ENCODE measurements at places on chromosomes 11 and 22.

DNA sequence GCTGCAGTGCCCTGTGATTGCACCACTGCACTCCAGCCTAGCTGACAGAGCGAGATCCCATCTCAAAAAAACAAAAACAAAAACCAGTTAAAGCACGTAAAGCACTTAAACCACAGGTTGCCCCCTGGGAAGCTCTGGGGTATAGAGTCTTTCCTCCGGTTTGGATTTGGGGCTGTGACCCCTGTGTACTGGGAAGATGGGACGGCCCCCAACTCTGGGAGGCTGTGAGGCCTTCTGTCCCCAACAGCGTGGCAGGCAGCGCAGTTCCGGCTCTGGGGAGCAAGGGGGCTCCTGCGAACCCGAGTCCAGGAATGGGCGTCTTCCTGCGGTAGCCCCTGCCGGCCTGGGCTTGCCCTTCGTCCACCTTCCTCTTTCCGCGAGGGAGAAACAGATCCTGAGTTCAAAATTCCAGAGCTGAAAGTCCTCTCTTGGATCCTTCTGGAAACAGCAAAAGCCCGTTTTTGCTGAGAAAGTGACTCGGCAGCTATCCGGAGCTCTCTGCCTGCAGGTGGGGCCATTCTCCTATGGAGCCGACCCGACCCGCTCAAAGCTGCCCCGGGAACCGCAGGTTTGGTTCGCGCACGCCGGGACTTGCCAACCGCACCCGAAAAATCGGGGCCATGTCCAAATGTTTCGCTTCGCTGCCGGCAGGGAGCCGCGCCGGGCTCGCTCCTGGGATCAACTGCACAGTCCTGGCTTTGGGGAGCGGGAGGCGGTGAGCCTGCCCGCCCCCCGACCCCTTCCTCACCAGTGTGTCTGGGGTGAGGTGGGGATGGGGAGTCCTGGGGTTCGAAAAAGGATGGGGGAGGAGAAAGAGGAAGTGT is 36.3 kb upstream of the POLA2 start:
- DNase-seq = peak; percentile 37

DNA sequence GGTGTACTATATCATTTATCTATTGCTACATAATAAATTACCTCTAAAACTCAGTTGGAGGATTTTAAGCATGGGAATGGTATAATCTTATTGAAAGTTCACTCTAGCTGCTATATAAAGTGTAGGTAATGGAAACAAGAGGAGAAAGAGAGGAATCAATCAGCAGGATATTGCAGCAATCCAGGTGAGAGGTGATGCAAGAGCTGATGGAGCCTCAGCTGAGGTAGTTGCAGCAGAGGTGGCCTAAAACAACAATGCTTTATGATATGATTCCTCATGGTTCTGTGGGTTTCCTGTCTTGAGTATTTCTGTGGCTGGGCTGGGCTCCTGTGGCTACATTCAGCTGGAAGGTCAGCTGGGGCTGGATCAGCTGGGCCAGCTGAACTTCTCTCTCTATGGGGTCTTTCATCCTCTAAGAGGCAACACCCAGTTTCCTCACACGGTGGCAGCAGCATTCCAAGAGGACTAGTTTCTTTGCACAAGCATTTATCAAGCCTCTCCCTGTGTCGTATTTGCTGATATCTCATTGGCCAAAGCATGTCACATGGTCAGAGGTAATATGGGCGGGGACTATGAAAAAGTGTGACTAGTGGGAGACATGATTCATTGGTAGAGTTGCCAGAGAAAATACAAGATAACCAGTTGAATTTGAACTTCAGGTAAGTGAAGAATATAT is 135.4 kb upstream of the LARGE1 start:
- DNase-seq = no peak

DNA sequence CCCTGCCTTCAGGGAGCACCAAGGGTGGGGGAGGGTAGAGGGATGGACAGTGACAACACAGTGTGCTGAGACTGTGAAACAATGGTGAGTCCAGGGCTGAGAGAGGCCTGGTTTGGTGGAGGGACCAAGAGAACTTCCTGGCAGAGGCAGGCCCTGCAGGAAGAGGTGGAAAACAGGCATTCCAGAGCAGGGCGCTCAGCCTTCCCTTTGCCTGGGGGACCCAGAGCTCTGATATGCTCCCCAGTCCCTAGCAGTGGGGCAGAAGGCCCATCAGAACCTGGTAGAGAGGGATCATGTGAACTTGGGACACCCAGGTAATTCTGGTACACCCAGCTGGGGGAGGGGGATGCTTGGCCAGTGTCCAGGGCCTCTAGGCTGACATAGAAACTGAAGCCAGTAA is 17.2 kb upstream of the UVRAG start:
- no peak for DNase-seq

DNA sequence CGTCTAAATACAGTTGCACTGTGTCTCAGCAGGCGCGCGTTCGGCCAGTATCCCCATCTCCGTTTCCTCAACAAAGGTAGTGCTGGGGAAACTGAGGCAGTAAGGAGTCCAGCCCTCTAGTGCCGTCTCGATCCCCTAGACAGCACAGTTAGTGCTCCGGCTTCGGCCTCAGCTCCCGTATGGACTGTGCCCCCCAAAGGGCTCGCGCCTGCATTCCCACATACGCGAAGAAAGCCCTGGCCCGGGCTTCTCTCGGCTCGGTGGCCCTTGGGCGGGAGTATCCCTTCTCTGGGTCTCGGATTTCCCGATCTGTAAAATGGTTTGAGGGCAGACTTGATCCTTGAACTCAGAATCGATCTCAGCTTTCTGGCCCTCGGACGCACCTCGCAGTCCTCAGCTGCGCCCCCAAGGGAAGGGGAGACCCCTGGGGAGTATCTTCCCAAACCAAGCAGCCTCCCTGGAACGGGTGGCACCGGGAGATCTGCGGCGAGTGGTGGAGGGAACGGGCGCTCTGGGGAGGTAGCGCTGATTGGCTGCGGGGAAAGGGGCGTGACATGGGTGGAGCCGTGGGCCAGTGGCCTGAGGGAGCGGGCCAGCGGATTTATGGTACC is 759 bp upstream of the PEX16 start:
- DNase-seq = peak; percentile 31

GRCh38 chr22:25085930-25086901 is 113.4 kb upstream of the CRYBB3 start:
- DNase-seq = no peak

DNA sequence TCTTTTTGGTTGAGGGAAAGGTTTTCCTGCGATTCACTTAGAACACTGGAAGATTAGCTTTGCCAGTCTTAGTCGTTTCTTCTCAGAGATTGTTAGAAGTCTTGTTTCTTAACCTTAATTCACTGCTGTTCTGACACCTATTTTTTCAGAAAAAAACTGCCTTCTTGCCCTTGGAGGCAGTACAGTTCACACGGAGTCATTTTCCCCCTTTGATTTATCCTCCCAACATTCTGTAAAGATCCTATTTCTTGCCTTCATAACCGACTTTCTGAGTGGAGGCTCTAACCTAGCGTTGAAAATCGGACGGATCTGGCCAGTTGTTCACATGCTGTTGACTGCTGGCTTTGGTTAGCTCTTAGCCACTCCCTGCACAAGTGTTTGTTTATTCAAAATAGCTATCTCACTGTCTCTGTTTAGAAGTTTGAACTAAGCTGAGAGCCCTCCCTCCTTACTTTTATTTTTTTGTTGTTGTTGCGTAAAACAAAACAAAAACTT is 737 bp downstream of the BCL2L13 start:
- no peak for DNase-seq

GRCh38 chr11:97973352-97973857 is 1047.3 kb upstream of the CNTN5 start:
- no peak for DNase-seq

DNA sequence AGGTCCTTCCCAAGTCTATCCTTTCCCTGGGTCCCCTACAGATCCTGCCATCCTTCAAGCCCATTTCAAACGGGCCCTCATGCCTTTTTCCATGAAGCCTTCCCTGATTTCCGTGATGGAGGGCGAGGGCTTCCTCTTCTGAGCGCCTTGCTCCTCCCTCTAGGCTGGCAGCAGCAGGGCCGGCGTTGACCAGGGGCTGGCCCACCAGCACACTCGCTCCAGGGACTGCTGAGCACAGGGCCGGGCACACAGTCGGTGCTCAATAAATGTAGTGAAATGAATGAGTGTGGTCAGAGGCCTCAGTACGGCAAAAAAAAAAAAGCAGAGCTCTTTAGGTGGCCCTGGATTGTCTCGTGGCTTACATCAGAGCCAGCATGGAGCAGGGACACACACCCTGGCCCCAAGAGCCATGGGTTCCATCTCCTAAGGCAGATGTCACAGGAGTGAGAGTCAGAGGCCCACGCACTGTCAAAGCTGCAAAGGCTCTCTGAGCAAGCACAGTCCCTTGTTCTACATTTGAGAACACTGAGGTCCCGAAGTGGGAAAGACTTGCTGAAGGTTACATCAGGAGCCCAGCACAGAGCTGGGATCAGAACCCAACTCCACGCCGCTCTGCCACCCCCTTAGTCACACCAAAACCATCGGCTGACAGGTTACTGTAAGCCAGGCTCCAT is 3.1 kb downstream of the IL2RB start:
- no peak for DNase-seq

DNA sequence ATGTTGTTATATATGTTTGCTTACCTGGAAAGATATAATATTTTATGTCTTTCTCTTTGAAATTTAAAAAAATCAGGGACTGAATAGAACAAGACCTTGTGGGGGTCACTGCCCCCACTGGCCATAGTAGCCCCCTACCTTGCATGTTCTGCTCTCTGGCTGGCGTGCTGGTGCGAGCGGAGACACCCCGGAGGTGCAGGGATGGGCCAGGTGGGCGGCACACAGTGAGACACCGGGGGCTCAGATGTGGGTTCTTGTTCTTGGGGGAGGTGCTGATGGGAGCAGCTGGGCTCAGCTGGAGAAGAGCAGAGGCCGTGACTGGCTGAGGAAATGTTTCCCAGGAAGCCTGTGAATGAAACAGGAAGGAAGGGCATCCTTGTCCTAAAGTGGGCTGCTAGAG is 20.2 kb downstream of the GAB4 start:
- no peak for DNase-seq

DNA sequence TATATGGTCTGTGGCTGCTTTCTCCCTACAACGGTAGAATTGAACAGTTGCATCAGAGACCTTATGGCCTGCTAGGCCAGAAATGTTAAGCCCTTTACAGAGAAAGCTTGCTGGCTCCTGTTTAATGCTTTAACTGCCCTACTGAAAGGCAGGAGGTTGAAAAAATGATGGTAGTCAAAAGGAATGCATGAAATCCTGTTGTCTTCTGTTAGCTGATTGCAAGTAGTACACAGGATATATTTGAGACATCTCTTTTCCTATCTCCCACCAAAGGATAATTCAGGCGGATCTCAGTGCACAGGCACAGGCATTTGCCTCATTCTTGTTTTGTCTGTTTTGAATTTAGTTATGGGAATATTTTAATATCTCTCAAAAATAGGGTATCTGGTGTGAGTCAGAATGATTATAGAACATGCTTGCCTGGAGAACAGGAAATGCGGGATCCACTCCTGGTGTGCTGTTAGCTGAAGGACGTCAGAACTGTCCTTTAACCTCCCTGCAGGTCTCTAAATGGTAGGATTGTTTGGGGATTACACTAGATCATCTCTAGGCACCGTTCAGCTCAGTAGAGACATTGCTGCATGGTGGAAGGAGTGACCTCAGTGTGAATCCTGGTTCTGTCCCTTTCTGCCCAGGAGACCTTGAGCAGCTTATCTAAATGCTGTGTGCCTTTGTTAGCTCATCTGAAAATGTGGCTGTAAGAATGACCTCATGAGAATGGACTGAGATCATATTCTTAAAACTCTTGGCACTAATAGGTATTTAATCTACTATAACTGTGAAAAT is 49.5 kb downstream of the PACS1 start:
- DNase-seq = no peak

DNA sequence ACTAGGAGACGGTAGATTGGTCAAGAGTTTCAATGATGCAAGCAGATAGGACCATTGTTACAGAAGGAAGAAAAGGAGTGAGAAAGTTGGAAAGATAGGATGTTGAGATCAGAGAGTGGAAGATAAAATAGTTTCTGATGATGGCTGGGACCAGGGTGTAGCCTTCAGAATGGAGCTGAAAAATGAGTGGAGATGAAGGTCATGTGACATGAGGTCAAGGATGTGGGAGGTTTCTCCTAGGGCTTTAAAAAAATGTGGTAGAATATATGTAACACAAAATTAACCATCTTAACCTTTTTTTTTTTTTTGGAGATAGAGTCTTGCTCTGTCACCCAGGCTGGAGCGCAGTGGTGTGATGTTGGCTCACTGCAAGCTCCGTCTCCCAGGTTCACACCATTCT is 18.3 kb upstream of the PEX26 start:
- DNase-seq = no peak

DNA sequence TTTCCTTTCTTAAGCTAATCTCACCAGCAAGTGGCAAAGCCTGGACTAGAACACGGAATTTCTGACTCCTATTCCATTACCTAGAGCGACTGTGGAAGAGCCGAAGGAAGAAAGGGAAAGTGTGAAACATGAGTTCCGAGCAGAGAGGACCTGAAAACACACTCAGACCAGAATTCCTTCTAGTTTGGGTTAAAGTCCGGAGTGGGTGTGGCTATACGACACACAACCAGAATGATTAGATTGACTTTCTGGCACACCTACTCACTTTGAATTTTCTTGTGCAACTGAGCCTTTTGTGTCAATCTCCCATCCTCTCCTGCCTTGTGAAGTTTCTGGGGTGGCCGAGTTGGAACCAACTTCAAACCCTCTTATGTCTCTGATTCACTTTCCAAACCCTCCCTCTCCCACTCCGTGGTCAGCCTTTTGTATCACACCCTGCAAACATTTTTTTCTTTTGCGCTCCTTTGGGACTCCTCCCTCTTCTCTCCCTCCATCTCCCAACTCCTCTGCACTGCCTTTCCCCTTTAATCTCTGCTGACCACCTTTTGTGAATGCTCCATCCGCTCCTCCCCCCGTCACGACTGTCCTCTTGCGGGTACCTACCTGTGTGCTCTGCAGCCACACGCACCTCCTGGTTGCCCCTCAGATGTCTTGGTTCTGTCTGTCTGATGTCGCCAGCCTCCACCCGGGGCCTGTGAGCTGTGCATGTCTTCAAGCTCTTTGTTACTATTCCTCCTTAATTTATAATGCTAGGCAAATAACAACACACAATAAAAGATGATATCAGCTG is 86.3 kb upstream of the BLID start:
- no peak for DNase-seq

DNA sequence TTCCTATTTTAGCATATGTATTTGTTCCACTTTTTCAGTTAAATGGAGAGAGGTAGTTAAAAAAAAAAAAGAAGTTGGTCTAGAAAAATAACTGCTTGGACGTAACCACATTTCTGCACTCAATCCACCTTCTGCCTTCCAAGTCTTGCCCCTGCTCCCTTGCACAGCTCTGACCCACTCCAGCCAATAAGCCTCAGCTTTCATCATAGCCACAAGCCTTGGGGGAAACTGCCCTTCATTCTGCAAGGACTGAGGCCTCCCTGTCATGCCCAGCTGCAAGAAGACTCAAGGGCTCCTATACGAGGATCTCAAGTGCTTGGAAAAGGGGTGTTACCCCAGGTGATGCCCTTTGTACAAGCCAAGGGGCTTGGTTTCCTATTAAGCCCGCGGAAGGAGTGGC is 36.0 kb upstream of the OAF start:
- no peak for DNase-seq

- no peak for DNase-seq
These were observed 16.9 kb upstream of the BID start for GRCh38 chr22:17791196-17791595.
